ENCODE measurements at places on chromosomes 5 and 9.

DNA sequence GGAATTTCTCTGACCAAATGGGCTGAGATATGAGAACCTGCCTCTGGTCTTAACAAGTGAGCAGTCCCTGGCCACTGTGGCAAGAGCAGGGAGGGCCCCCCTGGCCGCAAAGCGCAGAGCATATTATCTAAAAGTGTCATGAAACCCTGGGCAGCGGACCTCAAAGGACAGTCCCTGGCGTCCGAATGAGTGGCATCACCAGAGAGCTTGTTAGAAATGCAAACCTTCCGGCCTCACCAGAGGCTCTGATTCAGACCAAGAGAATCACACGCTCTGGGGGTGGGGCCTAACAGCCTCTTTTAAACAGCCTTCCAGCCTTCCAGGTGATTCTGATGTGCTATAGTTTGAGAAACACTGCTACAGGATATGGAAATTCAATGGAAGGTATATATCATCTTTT lies 10.9 kb downstream of the PTPN3 start:
- DNase-seq: no peak

GRCh38 chr5:89823046-89823445 lies 586.5 kb downstream of the CETN3 start:
- no peak for DNase-seq

- DNase-seq: no peak
Measured at GRCh38 chr5:90844931-90845330, 286.3 kb downstream of the ADGRV1 start.

DNA sequence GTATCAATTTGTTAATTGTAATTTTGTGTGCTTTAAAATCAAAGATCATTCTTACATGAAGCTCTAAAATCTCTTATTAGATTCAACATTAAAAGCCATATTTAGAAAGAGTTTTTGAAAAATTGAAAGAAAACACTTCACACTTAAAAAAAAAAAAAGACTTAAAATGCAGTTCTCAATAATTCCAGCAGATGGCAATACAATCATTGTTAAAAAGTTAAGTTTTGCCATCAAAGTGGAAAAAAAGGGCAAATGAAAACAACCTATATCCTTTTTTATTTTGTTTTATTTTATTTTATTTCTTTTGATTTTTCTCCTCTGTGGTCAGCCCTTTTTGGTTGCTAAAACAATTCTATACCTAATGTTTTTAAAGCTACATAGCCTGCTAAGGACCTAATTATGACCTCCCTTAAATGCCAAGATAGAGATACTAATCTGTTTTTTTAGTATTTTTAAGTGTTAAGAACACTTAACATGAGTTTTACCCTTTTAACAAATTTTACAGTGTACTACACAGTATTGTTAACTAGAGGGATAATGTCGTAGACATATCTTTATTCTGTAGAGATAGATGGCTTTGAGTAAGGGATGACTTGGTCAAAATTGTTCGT lies 154.2 kb upstream of the DAB2 start:
- DNase-seq: no peak

DNA sequence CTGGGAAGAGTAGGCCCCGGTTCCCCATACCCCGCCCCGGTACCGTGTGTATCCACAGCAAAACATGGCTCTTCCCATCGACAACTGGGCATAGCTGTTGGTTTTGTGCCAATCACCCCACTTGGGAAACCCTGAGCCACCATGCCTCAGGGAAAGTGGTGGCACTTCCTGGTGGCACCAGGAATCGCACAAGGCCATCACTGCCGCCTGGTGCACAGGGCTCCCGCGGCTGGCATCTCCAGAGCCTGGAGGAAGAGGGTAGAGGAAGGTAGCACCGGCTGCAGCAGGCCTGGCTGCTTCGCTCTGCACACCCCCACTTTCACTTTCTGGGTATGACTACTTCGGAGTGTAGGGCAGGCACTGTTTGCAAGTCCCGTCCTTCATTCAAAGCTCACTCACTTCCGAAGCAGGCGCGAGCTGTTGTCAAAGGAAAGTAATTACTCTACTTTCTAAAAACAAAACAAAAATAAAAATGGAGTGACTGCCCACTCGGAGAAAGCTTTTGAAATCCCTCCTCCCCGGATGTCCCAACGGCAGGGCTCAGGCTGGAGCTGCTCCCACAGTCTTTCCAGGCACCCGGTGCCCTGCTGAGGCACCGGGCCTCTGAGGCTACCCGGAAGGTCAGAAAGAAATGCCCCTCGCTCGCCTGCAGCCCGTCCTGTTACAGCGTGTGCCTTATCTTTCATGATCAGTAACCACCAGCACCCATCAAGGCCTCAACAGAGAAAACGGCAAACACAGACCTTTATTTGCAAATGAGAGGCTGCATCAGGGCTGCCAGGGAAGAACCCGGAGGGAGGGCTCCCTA lies 2.0 kb downstream of the BRD3 start:
- peak; percentile 42 for DNase-seq
